ENCODE measurements at places on chromosomes 7 and 10.

GRCh38 chr10:119316729-119317097, 109.3 kb downstream of the GRK5 start:
- no peak for DNase-seq

- DNase-seq = no peak
Observed at GRCh38 chr7:128366300-128366699, 4.8 kb upstream of the PRRT4 start.

- DNase-seq = no peak
Observed at GRCh38 chr10:16440396-16441133, 3.8 kb downstream of the PTER start.

- DNase-seq = no peak
Observed at GRCh38 chr7:26696161-26696560, 168.2 kb downstream of the SKAP2 start.

- DNase-seq = no peak
Observed at GRCh38 chr7:19665399-19666008, 43.3 kb downstream of the POLR1F start.

DNA sequence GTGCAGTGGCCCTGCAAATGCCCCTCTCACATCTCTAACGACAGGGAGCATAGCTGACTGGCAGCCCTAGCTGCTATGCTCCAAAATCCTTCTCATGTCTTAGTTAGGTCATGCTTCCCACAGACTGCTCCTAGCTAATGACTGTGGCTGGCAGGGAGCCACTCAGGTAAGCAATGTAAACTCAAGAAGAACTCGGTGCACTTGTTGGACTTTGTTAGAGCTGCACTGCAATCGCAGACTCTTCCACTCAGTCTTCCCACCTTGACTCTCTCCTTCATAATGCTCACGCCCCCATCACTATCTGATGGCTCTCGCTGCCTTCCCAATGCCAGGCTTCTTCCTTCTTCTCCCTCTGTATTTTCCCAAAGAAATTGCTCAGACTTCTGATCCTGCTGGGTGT, 24.0 kb downstream of the OR9A2 start:
- DNase-seq = no peak

- DNase-seq = no peak
Observed at GRCh38 chr7:29194594-29195427, at the start of gene CHN2. CHN2 (plus strand) TSS chr7:29194775.

- DNase-seq = no peak
Observed at GRCh38 chr10:7587168-7587864, 79.5 kb downstream of the ITIH5 start.

GRCh38 chr10:51879238-51879637, 179.8 kb upstream of the CSTF2T start:
- DNase-seq = no peak

Measured in activated CD8-positive, alpha-beta memory T cell treated with anti-CD3 and anti-CD28 coated beads for 1 hour (primary cell).